ENCODE measurements at places on chromosomes 5 and 9.

DNA sequence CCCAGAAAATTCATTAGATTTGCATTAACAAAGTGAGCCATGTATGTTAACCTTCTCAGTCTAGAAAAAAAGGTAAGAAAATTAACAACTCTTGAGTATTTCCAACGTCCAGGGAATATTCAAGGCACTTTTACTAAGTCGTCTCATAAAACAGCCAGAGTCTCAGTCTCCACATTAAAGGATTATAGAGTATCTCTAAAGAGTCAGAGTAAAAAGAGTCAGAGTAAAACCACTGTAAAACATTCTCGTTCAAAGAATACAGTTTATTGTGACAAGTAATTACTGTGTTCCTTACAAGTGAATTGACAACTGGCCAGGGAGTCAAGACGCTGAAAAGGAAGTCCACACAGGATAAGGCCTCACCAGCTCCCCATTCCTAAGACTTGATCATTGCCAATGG lies 97.2 kb upstream of the ISL1 start:
- no peak for DNase-seq

DNA sequence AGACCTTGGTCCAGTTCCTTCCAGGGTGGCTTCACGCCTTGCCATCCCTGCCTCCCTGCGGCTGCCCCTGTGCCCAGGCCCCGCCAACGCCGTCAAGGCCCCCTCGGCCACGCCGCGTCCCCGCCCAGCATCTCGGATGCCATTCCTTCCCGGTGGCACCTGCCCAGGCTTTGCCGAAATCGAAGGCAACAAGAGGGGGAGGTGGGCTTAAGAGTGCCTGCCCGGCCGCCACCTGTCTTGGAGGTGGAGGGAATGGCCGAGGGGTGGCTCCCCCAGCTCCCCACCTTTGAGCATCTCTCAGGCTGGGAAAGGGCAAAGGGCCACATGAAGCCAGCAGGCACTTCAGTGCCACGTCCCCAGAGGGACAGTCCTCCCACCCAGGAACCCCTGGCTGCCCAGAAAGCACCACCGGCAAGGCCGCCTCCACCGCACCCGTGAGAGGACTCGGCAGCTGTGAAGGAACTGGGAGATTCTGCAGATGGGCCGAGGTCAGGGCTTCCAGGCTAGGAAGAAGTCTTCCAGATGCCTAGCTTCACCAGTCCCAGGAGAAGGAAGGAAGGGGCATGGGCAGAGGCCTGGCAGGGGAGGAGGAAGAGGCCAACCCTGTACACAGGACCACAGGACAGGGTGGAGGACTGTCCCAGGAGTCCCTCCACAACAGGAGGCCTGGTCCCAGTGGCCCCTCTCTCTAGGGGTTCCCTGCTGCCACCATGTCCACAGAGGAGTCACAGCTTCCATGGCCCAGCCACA lies 218.0 kb downstream of the FANCC start:
- DNase-seq = no peak

GRCh38 chr5:77942578-77943239 lies 166.6 kb upstream of the TBCA start:
- no peak for DNase-seq

GRCh38 chr5:160159991-160160792 lies 40.9 kb upstream of the PWWP2A start:
- DNase-seq = no peak

DNA sequence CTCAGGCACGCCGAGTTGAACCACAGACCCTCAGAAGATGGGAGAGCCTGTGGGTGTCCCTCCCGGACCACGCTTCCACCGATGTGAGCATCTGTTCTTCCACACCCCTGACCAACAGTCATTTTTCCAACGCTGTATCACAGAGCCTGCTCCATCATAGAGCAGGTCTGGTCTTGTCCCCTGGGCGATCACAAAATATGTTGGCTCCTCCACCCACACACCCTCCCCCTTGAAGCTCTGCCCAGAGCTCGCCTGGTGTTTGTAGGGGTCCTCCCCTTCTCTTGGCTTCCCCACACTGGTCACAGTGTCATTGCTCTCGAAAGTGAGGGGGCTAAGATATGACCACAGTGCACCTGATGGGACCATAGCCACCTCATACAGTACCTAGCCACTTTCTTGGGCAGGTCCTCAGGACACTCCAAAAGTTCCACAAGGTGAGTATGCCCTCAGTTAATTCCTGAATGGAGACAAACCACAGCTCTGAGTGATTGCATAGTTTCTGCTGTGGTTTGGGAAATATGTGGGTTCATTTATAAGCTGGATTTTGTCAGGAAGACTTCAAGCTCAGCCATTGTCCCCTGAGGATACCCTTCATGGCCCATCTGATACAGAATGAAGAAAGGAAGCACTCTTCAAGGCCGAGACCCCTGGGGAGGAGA lies 3.5 kb upstream of the ZNF618 start:
- no peak for DNase-seq

DNA sequence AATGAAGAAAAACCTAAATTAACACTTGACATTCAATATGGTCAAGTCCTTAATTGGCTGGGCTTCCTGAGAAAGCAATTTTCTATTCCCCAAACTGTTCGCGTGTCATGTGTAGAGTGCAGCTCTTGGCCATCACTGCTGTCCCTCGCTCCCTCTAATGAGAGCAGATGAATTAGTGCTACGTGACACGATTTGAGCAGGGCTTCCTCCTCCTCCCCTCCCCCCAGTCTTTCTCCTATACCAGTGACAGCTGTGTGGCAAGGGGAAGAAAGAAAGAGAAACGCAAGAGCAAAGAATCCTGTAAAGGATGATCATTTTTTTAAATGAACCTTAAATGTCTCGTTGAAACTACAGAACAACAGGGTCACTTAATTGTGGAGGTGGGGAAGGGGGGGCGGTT lies 159.6 kb downstream of the BNC2 start:
- DNase-seq = no peak

DNA sequence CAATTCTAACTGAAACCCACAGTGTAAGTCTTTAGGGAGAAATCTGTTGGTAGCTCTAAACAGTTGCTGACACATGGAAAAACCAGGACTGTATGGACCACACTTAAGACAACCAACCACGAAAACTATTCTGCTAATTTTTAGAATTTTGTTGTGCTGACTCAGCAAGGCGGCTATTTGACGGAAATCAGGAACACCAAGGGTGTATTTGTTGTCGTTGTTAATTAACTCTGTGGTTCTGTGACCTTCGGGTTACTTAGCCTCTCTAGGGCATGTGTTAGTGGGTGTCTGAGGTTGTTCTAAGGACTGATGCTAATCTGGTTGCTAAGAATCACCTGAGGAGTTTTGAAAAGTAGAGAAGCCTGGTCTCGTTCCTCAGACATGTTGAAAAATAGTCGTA lies 79.2 kb downstream of the ATP10B start:
- DNase-seq = no peak

GRCh38 chr9:97557606-97558095 lies 56.2 kb downstream of the TMOD1 start:
- no peak for DNase-seq

GRCh38 chr5:122761115-122761514 lies 13.8 kb upstream of the SNX2 start:
- DNase-seq = no peak

- peak; percentile 64 for DNase-seq
Measured at GRCh38 chr5:65100911-65101631, 332.3 kb downstream of the CWC27 start.

DNA sequence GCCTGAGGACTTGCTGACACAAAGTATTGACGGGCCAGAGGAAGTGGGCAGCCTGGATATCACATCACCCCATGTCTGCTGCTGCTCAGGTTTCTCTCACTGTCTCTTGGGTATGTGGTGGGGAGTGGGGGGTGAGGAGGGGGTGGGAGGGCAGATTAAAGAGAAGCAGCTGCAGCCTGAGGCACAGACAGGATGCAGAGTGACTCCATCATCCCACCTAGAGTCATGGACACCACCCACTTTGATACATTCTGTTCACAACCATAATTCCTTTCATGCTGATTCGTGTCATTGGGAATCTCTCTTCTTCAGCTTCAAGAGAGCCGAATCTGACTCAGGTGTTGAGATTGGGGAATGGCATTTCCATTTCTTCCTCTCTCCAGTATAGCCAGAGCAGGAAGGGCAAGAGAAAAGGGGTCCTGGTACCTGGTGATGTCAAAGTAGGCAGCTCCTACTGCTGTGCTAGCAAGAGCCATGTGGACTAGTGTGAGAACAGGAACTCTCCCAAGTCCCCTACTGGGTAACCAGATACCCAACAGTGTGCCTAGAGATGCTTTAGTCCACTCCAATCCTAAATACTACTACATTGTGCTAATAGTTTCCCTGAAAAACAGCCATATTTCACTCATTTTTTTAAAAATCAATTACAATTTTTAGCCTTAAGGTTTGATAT lies 22.4 kb downstream of the GRAMD2B start:
- DNase-seq = no peak

DNA sequence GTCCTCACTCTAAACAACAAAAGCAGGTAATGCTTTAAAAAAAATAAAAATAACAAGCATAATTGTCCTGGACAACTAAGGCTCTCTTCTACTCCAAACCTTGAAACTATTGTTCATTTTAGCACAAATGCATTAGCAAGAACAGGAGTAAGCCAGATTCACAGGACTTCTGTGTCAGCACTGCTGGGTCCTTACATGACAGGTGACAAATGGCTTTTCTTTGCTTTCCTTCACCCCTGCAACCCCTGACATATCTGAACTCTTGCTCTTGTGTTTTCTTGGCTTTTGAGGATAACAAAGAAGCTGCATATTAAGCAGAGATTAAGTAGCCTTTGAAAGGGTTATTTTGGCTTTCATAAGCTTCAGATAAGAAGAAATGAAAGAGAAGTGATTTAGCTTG lies 71.1 kb downstream of the ZNF474 start:
- DNase-seq = no peak

GRCh38 chr5:15807871-15808270 lies 307.9 kb downstream of the FBXL7 start:
- peak; percentile 42 for DNase-seq

DNA sequence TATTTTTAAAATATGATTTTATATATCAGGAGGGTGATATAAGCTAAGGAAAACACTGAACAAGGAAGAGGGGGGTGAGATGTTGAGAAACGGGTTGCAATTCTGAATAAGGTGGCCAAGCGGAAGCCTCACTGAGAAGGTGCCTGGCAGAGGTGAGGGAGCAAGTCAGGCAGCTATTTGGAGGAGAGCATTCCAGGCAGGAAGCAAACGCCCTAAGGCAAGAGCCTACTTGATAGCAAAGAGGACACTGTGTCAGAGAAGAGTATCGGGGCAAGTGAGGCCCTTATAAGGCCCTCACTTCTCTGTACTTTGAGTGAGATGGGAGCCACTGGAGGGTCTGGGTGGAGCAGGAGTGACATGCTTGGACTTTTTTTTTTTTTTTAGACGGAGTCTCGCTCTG lies 8.0 kb upstream of the CTNNA1 start:
- DNase-seq = no peak

GRCh38 chr5:31481531-31482165 lies 50.2 kb downstream of the DROSHA start:
- no peak for DNase-seq

DNA sequence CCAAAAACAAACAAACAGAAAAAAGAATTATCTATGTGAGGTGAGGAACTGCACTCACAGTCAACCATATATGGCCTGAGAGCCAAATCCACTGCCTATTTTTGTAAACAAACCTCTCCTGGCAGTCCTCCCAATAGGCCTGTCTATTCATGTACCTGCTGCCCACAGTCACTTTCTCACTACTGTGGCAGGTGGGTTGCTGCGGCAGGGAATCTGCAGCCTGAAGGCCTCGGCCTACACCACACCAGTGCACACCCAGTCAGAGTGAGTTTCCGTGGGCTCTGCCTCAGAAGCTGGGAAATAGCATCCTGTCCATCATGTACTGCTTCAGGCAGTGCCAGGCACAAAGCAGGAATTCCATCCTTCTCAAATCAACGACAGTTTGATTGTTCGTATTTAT lies 82.3 kb downstream of the SPTLC1 start:
- no peak for DNase-seq

DNA sequence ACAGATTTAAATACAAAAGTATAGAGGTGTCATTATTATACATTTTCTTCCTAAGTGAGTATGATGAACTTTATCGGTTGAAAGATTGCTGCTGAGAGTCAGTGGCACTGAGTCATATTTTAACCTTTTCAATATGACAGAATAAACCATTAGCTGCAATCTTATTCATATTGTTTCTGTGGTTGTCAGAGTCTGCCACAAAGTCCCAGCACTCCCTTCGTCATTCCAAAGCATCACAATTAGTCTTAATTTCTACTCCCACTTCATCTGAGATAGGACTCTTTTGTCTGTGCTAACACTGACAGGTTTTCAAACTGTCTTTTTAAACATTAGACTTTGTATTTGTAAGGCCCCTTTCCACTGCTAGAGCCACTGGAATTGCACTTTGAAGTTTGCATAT lies 656.9 kb downstream of the MTRR start:
- DNase-seq = no peak

GRCh38 chr9:120593250-120593954 lies 13.4 kb upstream of the CDK5RAP2 start:
- no peak for DNase-seq

DNA sequence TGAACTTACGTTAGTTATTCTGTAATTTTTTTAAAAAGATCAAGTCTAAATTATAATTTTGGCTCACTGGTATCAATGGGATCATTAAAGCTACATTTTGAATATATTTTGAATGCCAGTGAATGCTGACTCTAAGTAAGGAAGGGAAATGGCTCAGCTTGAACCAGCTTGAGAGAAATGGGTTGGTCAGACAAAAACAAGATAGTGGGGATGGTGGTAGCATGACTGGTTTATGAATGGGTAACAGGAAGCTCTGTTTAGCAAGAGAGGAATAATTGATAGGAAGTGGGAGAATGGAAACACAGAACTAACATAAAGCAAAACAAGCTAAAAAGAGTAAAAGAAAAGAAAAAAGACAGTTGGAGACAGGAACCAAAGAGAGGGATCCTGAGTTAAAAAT lies 220.2 kb downstream of the ADAMTS6 start:
- no peak for DNase-seq

GRCh38 chr9:31556667-31557463 lies 827.6 kb upstream of the ACO1 start:
- DNase-seq = no peak

DNA sequence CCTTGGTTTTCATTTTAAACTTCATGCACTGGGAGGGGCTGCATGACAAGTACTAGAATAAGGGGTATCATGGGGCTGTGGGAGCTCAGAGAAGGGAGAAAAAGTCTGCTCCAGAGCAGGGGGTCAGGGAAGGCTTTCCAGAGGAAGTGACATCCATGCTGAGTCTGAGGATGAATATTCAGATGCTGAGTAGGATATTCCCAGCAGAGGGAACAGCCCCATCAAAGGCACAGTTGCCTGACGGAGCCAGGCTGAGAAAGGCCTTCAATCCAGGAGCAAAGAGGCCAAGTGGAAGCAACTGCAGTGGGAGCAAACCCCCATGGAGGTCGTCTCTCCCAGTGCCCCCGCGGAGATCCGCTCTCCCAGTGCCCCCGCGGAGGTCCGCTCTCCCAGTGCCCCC lies 4.4 kb downstream of the PFN3 start:
- DNase-seq = no peak

GRCh38 chr9:111058166-111058565 lies 19.9 kb upstream of the LPAR1 start:
- DNase-seq = no peak

- no peak for DNase-seq
Measured at GRCh38 chr9:13228431-13228830, 51.1 kb downstream of the MPDZ start.

GRCh38 chr5:156411185-156411613 lies 84.2 kb downstream of the SGCD start:
- peak; percentile 34 for DNase-seq

GRCh38 chr9:20378851-20379250 lies 243.4 kb downstream of the MLLT3 start:
- DNase-seq = no peak

- DNase-seq = no peak
Measured at GRCh38 chr5:135062216-135063055, 28.4 kb upstream of the PITX1 start.
